Lower leg skin (tissue), 4 donors: ENCODE measurements at places on chromosomes 6 and 20. TPM values are rescaled to one million over a fixed set of nuclear protein-coding genes. Genes with fewer than 3 reads are reported as not detected.

The TRIM15 gene
- 4.3 TPM for total RNA-seq

The SSTR4 gene
- not detected for total RNA-seq

- DNase-seq, result no peak
These were observed 4.3 kb downstream of the PFDN4 start for GRCh38 chr20:54212226-54212625.

GRCh38 chr6:20334962-20335361, 66.7 kb upstream of the E2F3 start:
- no peak for DNase-seq

The SIRPA gene
- total RNA-seq, result 47.3 TPM

DNA sequence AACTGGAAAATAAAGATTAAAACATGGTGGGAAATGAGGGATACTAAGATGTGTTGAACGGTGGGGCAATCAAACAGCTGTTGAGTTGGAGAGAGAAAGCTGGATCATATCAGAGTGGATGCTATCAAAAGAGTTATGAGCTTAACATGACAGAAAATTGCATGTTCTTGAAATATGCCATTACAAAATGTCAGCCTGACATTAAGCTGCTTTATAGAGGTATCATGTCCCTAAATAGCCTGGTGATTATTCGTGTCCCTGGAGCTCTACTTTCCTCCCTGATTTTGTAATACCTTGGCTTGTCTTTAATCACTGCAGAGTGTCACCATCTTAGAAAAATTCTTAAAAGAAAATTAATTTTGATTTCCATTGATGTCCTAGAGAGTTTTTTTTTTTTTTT, 223.1 kb downstream of the PHF3 start:
- no peak for DNase-seq

The GABRR2 gene
- total RNA-seq, result not detected

The CCM2L gene
- total RNA-seq, result 0.72 TPM
